Breast epithelium (tissue), 4 donors: ENCODE measurements at places on chromosomes 1 and 21. TPM values are rescaled to one million over a fixed set of nuclear protein-coding genes. Genes with fewer than 3 reads are reported as not detected.
A peak's percentile ranks its signal among the peaks of the same experiment; 100 is the strongest.

GRCh38 chr21:32189688-32190483 is 89.0 kb downstream of the MIS18A start:
- no peaks in the 10 kb centered on the region for H3K36me3 ChIP-seq
- no peak overlapping the region for H3K27ac ChIP-seq
- DNase-seq, result no peak
- no peaks in the 10 kb centered on the region for H3K27me3 ChIP-seq
- H3K4me1 ChIP-seq, result no peaks in the 10 kb centered on the region

DNA sequence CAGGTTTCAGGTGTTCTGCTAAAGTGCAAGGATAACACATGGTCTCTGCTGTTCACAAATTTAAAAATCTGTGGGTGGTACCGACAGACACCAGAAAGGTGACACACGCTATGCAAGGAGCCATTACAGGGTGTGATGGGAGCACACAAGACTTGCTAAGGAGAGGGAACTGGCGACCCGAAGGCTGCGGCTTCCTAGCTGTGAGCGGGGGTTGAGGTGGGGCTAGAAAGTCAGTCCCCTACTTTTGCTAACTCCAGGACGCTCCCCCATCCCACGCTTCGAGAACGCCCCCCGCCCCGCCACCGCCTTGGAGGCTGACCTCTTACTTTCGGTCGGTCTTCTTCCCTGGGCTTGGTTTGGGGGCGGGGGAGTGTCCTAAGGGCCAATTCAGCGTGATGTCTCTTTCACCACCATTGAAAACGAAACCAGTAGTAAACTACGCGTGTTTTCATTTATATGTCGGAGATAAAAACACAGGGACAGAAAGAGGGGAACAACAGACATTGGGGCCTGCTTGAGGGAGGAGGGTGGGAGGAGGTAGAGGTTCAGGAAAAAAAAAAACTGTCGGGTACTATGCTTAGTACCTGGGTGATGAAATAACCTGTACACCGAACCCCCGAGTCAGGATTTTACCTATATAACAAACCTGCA is 1.1 kb downstream of the CKS1B start:
- H3K36me3 ChIP-seq, result no peaks in the 10 kb centered on the region
- H3K27me3 ChIP-seq, result no peaks in the 10 kb centered on the region
- peak overlapping the region; percentile 76 for H3K4me3 ChIP-seq
- peak overlapping the region; percentile 100 for H3K27ac ChIP-seq
- peaks cover 12% of the 10 kb centered on the region for H3K4me1 ChIP-seq

DNA sequence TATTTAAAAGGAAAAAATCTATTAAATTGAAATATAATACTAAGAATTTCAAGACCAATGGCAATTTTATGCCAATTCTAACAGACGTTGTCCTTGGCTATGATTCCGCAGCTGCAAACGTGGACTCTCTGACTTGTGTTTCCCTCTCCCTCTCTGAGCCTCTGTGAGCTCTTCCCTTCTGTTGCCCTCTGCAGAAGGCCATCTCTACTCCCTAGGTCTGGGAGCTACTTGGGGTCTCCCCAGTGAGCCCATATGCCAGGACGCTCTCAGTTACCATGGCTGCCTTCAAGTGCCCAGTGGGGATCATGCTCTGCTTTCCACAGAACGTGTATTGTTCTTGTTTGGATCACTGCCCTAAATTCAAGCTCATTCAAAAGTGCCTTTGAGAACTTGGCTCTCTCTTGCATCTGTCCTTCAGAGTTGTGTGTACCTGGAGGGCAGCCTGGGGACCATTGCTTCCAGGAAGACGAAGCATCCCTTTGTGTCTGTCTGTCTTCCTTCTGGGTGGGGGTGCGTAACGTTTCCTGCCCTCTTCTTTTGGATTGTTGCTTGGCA is 97.5 kb upstream of the TSPAN2 start:
- H3K27ac ChIP-seq, result no peak overlapping the region
- H3K4me3 ChIP-seq, result no peak overlapping the region
- no peaks in the 10 kb centered on the region for H3K36me3 ChIP-seq
- no peaks in the 10 kb centered on the region for H3K4me1 ChIP-seq
- no peaks in the 10 kb centered on the region for H3K27me3 ChIP-seq

- H3K4me1 ChIP-seq, result peaks cover 7% of the 10 kb centered on the region
- DNase-seq, result no peak
- no peaks in the 10 kb centered on the region for H3K36me3 ChIP-seq
- peak overlapping the region; percentile 86 for H3K27ac ChIP-seq
- H3K27me3 ChIP-seq, result no peaks in the 10 kb centered on the region
- H3K4me3 ChIP-seq, result no peak overlapping the region
Observed at GRCh38 chr1:10495952-10496351, 21.2 kb downstream of the PEX14 start.

- H3K4me1 ChIP-seq, result no peaks in the 10 kb centered on the region
- H3K4me3 ChIP-seq, result no peak overlapping the region
- no peaks in the 10 kb centered on the region for H3K27me3 ChIP-seq
- no peak overlapping the region for H3K27ac ChIP-seq
Observed at GRCh38 chr1:67312615-67313014, 4.9 kb downstream of the IL12RB2 start.

DNA sequence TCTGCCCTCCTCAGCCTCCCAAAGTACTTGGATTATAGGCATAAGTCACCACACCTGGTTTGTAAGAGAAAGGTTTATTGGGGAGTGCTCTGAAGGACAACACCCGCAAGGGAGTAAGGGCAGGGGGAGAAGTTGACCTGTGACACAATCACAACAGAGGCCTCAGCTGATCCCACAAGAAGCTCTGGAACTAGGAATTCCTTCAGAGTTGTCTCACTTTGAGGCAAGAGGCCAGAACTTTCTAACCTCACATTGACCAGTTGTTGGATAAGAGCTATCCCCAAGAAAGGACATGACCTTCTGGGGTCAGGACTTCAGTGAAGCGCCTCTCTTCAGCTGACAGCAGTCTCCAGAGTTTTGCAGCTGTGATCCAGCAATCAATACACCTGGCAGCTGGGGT is 27.4 kb upstream of the RC3H1 start:
- no peak overlapping the region for H3K4me3 ChIP-seq
- H3K36me3 ChIP-seq, result no peaks in the 10 kb centered on the region
- no peak for DNase-seq
- H3K27ac ChIP-seq, result no peak overlapping the region

DNA sequence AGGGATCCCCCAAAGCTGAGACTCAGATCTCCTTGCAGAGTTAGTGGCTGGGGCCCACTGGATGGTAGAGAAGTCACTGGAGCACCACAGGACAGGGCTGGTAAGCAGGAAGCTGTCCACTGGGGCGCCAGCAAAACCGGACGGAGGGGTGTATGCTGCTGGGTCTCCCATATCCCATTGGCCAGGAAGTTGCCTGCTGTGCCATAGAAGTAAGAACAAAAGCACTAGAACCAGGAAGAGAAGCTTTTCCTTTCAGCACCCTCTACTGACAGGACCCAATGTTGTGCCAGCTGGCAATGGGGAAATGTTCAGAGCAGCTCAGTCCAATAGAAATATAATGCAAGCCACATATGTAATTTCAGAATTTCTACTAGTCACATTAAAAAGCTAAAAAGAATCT is 146.6 kb downstream of the SPATA46 start:
- H3K4me1 ChIP-seq, result no peaks in the 10 kb centered on the region
- no peak overlapping the region for H3K27ac ChIP-seq
- no peaks in the 10 kb centered on the region for H3K27me3 ChIP-seq
- DNase-seq, result no peak

DNA sequence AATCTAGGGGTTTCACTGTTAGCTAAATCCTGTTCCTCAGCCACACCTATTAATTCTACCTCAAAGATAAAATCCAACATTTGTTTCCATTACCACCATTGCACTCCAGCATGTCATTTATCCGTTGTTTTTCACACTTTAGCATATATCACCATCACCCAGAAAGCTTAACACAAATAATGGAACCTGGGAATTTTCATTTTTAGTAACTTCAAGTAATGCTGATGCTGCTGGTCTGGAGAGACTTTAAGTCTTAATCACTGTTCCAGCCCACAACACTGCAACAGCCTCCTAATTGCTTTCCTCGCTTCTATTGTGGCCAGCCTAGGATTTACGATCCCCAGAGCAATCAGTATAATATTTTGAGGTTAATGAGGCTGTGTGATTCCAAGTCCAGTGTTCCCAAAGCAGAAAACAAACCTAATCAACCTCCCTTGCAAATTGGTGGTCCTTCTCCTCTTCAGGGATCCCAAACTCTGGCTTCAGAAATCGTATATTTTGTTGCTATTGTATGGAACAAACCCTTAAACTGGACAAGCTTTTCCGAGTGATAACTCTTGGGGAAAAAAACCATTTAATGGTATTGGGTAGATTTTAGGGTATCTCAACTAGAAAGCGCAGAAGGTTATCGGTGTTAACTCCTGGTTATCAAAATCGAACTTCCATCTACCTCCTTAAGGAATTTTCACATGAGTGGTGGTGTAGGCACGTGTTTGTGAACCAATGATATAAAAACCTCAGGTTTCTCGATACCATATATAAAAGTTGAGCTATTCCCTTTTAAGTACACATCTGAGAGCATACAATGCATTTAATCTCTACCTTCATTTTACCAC is 50.0 kb upstream of the BOLA1 start:
- DNase-seq, result no peak
- H3K36me3 ChIP-seq, result no peaks in the 10 kb centered on the region
- peak overlapping the region; percentile 78 for H3K27ac ChIP-seq

DNA sequence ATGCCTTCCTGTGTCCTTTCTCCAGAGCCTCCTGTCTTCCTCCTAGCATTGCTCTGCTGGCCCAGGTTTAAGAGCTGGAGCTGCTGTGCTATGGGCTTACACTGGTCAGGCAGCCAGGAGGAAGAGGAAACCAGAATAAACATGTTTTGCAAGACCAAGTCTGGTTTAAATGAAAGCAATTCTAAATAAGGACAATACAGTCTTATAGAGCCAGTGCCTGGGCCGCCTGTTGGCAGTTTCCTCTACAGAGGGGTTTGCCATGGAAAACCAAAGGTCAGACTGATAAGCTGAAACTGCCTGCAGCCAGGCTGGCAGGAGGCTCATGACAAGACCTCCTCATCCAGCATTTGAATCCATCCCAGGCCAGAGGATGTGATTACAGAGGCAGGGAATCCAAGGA is 92.9 kb upstream of the FGGY start:
- H3K36me3 ChIP-seq, result no peaks in the 10 kb centered on the region
- H3K27ac ChIP-seq, result peak overlapping the region; percentile 44
- DNase-seq, result peak; percentile 27
- H3K27me3 ChIP-seq, result no peaks in the 10 kb centered on the region

- no peaks in the 10 kb centered on the region for H3K4me1 ChIP-seq
- no peak for DNase-seq
- H3K36me3 ChIP-seq, result no peaks in the 10 kb centered on the region
- H3K4me3 ChIP-seq, result no peak overlapping the region
- peak overlapping the region; percentile 63 for H3K27ac ChIP-seq
Observed at GRCh38 chr1:186421446-186421845, 39.5 kb downstream of the PDC start.

DNA sequence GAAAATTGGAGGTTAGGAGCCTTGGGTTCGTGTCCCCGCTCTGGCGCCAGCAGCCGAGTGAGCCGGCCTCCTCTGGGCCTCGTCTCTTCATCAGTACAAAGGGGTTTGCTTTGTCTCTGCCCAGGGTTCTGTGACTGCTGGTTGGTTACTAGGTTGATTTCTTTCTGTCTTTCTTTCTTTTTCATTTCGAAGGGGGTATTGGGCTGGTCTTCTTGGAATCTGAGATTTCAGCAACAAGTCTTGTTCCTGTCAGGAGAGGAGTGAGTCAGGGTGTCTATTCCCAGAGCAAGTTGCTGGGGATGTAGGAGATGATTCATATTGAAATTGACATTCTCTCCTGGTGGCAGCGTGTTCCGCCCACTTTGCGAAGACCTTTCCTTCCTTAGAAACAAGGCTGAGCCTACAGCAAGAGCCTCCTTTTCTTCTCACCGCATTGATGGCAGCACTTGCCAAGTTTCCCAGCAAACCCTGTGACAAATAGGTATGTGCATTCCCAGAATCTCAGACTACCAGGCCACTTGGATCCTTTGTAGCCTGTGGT is 79.2 kb downstream of the MAN1C1 start:
- no peak for DNase-seq
- no peaks in the 10 kb centered on the region for H3K27me3 ChIP-seq
- no peaks in the 10 kb centered on the region for H3K36me3 ChIP-seq
- peak overlapping the region; percentile 73 for H3K27ac ChIP-seq

DNA sequence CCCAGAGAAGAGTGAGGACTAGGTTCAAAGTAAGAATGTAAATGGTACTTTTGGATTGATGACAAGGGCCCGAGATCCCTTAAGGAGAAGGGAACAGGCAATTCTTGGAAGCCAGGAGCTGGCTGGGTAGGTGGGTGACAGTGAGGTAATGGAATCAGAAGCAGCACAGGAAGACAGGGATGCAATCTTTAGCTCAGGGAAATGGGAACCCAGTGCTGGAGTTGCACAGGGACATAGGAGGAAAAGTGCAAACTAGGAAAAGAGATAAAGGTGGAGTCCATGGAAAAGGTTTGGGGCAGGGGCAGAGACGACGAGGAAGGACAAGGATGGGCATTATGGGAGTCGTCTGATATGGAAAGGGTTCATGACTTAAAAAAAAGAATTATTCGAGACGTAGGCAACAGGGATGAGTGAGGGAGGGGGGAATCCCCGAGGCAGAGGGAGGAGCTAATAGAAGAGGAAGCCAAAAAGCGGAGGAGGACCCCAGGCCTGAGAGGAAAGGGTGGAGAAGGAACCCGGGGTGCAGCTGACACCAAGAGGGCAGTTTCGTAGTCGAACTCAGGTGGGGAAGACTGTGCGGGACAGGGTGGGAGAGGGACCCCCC is 495 bp downstream of the PI4KB start:
- DNase-seq, result no peak
- peak overlapping the region; percentile 89 for H3K27ac ChIP-seq
- H3K4me1 ChIP-seq, result no peaks in the 10 kb centered on the region
- H3K4me3 ChIP-seq, result peak overlapping the region; percentile 68
- H3K27me3 ChIP-seq, result no peaks in the 10 kb centered on the region

DNA sequence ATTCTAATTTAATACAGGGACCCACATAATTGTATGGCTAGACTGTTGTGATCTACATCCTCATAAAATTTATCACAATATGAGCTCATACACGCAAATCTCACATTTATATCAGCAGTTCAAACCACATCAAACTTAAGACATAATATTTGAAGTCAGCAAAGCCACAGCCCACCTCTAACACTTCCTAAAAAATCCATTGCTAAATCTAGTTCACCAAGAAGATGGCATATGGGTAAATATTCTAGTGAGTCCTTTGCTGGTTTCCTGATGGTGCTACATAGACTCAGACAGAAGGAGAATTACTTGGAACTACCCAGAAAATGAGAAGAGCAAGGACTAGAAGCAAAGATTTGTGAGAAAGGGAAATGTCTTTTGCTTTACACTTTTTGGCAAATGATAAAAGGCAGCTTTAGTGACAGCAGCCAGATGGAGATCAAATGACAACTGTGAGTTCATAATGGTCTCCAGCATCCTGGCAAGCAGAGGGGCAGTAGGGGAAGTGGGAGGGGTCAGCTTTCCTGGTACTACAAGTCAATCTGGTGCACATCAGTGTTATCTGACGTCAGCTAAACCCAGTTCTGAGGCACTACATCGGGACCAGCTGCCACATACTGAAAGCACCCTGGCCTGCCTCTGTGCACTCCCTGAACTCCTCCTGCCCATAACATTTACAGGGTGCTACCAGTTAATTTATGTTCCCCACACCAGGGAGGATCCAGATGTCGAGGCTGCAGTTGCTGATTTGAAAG is 10.6 kb upstream of the GADD45A start:
- no peaks in the 10 kb centered on the region for H3K4me1 ChIP-seq
- no peak overlapping the region for H3K4me3 ChIP-seq
- no peaks in the 10 kb centered on the region for H3K27me3 ChIP-seq

The TMEM82 gene
- not detected for total RNA-seq

The APP gene
- total RNA-seq, result 546 TPM

The EFNA4 gene
- total RNA-seq, result 23.9 TPM

The SPATA1 gene
- 0.16 TPM for total RNA-seq

The MANEAL gene
- total RNA-seq, result 0.64 TPM

The LCE1A gene
- not detected for total RNA-seq

The KANK4 gene
- 1.6 TPM for total RNA-seq

The SLC39A1 gene
- total RNA-seq, result 111 TPM

The PDZK1IP1 gene
- 42.3 TPM for total RNA-seq

The COL24A1 gene
- 1.3 TPM for total RNA-seq

The ZNF593OS gene
- total RNA-seq, result not detected
